Stimulated activated CD4-positive, alpha-beta T cell treated with anti-CD3 and anti-CD28 coated beads, Interleukin-4, amount 100 ng/mL, for 1 hour (primary cell): ENCODE measurements at places on chromosomes 11 and 22.

GRCh38 chr11:90747057-90747456, 524.2 kb upstream of the CHORDC1 start:
- DNase-seq = no peak

- no peak for DNase-seq
These were observed 13.3 kb downstream of the ROBO4 start for GRCh38 chr11:124884340-124884739.

- no peak for DNase-seq
These were observed 234.3 kb downstream of the JRKL start for GRCh38 chr11:96624126-96624525.

DNA sequence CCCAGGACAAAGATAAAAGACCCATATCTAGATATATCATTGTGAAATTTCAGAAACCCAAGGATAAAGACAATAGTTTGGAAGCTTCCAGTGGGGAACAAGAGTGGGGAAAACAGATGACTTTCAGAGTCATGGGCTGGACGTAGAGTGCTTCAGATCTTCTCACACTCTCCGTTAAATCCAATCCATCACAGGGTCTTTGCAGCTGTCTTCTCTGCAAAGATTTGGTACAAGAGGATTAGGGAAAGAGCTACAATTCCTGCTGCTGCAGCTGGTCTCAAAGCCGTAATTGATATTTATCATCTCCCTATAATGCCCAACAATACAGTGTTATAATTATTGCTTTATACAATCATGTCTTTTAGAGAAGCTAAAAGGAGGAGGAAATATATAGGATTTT, 63.4 kb upstream of the CLPB start:
- DNase-seq = no peak

DNA sequence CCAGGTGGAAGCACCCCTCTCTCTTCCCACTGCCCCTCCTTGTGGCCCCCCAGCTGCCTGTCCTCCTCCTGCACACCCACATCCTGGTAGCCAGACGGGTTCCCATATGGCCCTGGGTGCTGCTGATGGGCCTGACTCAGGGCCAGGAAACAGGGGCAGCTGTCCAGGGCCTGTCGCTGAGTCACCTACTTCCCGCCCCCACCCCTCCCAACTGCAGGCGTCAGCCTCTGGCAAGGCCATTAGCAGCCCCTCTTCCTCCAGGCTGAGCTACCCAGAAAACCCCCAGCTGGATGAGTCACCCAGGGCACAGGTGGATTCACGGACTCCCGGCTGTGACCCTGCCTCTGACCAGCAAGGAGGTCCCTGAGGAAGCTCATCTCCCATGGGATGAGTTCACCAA, 6.9 kb upstream of the GAL start:
- DNase-seq = no peak

DNA sequence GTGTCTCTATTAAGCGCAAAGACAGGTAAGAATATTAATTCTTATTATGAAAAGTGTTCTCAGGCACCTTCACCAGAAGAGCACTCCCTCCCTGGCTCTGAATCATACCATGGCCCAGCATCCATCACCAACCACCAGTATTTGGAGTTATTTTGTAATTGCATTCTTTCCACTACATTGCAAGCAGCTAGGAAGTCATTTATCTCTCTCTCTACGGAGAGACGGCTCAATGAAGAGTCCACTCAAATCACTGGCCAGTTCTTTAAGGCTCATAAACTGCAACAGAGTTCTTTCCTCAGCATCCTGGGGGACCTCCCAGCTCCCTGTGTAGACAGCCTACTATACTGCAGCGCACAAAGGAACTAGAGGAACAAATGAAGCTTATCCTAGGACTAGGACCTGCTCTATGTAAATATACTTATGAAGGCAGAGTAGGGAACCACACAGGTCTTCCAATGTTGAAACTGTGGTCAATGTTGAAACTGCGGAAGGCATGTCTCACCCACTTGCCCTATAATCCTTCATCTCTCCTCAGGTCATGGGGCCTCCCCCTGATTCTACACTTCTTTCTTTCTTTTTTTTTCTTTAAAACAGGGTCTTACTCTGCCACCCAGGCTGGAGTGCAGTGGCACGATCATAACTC, 63.4 kb downstream of the AAMDC start:
- DNase-seq = no peak

DNA sequence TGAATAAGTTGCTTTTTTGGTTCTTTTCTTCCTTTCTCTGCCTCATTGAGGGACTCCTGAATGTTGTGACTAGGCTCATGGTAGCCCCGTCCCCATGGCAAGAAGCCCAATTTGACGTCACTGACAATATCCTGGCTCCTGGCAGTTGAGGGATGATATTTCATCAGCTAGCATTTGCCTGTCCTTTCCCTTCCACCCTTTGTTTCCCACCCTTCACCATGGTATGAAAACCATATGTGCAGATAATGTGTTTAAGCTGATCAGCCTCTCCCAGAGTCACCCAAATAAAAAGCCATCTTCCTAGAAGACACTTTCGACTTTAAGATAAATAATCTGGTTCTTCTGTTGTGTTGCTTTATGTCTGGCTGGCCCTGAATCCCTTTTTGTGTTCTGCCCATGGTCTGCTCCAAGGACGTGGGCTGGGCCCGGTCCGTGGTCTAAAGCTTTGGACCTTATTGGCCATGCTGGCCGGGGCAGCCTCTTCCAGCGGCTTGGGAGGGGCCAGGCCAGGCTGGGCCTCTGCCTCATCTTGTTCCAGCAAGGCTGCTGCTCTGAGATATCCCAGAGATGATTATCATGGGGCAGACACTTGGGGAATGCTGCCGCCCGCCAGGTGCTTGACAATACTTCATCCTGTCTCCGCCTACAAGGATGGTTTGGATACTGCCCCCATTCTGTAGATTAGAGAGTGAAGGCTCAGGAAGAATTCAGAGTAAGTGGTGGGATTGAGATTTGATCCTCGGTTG, 5.1 kb downstream of the TSPAN18 start:
- DNase-seq = no peak
